ENCODE measurements at places on chromosomes 12 and 14.

DNA sequence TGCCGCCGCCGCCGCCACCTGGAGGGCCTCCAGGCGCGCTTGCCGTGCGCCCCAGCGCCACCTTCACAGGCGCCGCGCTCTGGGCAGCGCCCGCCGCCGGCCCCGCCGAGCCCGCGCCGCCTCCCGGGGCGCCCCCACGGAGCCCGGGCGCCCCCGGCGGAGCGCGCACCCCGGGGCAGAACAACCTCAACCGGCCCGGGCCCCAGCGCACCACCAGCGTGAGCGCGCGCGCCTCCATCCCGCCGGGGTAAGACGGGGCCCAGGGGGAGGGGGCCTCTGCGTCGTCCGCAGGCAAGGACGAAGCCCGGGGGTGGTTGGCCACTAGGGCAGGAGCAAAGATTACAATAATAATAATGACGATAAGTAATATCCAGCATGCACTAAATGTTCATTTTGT lies 21.3 kb downstream of the DTX1 start:
- peaks cover 8% of the 10 kb centered on the region for H3K27me3 ChIP-seq
- H3K4me3 ChIP-seq: no peak overlapping the region
- DNase-seq: no peak

- no peaks in the 10 kb centered on the region for H3K4me1 ChIP-seq
- H3K27ac ChIP-seq: no peak overlapping the region
- H3K36me3 ChIP-seq: no peaks in the 10 kb centered on the region
- H3K27me3 ChIP-seq: no peaks in the 10 kb centered on the region
- no peak overlapping the region for H3K4me3 ChIP-seq
Observed at GRCh38 chr12:981176-981828, 9.7 kb upstream of the ERC1 start.

- no peak overlapping the region for H3K27ac ChIP-seq
- H3K36me3 ChIP-seq: no peaks in the 10 kb centered on the region
- no peak for DNase-seq
- peaks cover 2% of the 10 kb centered on the region for H3K27me3 ChIP-seq
Observed at GRCh38 chr14:35985474-35986218, 159.5 kb downstream of the BRMS1L start.

- no peak overlapping the region for H3K27ac ChIP-seq
- H3K4me1 ChIP-seq: no peaks in the 10 kb centered on the region
- H3K36me3 ChIP-seq: no peaks in the 10 kb centered on the region
- H3K27me3 ChIP-seq: no peaks in the 10 kb centered on the region
- no peak for DNase-seq
Observed at GRCh38 chr14:85764822-85765221, 234.9 kb downstream of the FLRT2 start.

DNA sequence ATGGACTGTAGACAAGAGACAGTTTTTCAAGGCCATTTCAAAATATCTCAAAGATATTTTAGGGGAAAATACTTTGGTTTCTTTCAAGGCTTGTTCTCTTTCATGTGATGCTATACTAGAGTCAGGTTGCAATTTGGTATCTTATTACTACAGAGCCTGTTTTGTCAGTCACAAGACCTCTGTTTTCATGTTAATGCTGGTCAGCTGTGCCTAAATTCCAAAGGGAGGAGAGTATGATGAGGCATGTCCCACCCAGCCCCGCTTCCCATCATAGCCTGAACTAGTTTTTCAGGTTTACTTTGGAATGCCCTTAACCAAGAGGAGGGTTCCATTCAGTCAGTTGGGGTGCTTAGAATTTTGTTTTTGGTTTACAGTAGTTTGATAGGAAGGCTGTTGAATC lies 52.6 kb downstream of the GPHB5 start:
- no peaks in the 10 kb centered on the region for H3K27me3 ChIP-seq
- no peaks in the 10 kb centered on the region for H3K36me3 ChIP-seq
- H3K27ac ChIP-seq: no peak overlapping the region
- H3K4me1 ChIP-seq: no peaks in the 10 kb centered on the region
